ENCODE measurements at places on chromosomes 6 and 20.

GRCh38 chr6:137051790-137052472, 7.2 kb upstream of the IL20RA start:
- DNase-seq, result no peak

GRCh38 chr6:2794171-2794730, 29.1 kb downstream of the WRNIP1 start:
- no peak for DNase-seq

DNA sequence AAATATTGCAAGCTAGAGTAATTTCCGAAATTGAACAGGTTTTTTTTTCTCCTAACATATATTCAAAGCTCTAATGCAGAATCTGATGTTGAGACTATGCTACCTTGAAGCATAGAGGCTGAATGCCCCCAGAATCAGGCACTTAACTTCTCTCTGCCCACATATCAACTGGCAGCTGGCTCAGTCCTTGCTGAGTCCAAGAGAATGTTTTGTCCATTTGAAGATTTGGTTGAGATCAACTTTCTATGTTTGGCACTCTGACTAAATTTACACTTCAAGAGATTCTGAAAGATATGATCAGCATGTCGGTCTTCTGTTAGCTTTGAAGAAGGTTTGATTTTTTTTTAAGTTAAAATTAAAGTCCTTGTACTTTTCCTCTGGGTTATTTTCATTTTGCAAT, 1298.1 kb downstream of the EPHA7 start:
- no peak for DNase-seq

- DNase-seq, result no peak
Observed at GRCh38 chr20:8918145-8918544, 150.7 kb upstream of the PLCB4 start.

DNA sequence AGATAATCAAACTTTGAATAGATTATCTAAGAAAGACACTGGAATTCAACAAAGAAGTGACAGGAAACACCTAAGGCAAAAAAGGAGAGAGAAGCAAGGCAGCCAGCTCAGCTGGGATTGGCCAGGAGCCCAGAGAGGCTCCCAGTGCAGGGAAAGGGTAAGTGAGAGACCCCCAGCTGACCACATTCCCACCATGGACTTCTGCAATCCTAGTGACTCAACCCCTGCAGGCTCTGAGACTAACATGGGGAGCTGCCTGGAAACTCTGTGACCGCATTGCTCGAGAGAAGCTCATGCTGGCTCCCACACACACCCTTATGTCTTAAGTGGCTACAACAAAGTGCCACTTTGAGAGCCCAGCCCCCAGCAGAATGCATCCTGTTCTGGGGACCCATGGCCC, 215.1 kb downstream of the PACRG start:
- no peak for DNase-seq

- no peak for DNase-seq
Observed at GRCh38 chr20:62660240-62660615, 17.9 kb downstream of the SLCO4A1 start.

DNA sequence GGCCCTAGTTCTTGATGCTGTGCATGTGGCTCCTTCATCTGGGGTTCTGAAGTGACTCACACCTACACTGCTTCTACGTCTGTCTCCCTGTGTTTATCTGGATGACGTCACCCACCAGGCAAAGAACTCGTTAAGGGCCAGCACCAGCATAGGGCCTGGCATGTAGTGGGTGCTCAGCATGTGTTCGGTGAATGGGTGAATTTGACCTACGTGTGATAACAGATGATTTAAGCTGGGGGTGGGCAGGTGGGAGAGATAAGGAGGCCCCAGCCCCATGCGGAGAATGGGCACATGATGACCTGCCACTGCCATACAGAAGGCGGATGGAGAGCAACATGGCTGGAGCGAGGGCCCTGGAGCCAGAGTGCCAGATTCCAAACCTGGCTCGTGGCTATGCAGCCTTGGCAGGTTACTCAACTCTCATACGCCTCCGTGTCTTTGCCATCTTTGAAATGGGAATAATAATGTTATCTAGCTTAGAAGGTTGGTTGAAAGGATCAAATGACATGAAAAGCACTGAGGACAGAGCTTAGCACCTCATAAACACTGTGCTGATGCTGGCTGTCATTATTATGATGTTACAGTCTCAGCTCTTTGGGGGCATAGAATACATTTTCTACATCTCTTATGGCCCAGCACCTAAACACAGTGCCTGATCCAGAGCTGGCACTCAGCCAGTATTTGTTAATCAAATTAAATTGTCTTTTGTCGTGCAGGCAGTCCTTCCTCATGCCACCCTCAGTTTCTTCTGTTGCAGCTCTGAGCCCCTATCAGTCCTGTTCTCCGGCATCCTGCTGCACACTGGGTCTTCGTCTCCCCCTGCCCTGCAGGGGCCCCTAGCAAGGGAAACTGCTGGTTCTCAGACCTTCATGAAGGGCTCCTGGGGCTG, 39.6 kb downstream of the VEGFA start:
- DNase-seq, result no peak

GRCh38 chr20:20002101-20002998, 14.8 kb upstream of the NAA20 start:
- no peak for DNase-seq

DNA sequence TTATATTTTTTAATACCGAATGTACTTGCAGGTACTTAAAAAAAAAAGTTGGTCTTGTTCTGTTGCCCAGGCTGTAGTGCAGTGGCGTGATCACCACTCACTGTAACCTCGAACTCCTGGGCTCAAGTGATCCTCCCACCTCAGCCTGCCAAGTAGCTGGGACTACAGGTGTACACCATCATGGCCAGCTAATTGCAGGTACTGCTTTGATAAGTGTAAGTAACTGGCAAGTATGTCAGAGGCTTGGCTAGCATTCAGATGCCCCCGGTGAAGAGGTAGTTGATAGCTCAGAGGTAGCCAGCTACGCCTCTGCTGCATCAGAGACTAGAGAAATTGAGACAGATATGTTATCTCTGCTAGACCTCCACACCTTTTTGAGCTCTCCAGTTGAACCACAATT, 40.5 kb downstream of the BTBD9 start:
- DNase-seq, result no peak

DNA sequence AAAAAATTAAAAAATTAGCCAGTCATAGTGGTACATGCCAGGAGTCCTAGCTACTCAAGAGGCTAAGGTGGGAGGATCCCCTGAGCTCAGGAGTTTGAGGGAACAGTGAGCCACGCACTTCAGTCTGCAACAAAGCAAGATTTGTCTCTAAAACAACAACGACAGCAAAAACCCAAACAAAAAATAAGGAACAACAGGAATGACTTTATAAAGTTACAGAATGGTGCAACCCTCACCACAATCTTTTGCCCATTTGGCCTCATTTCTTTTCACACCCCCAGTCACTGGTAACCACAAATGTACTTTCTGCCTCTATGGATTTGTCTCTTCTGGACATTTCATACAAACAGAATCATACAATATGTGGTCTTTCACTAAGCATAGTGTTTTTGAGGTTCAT, 16.7 kb upstream of the ZFAND3 start:
- DNase-seq, result no peak

GRCh38 chr6:87251225-87251624, 71.2 kb upstream of the SMIM8 start:
- DNase-seq, result no peak

DNA sequence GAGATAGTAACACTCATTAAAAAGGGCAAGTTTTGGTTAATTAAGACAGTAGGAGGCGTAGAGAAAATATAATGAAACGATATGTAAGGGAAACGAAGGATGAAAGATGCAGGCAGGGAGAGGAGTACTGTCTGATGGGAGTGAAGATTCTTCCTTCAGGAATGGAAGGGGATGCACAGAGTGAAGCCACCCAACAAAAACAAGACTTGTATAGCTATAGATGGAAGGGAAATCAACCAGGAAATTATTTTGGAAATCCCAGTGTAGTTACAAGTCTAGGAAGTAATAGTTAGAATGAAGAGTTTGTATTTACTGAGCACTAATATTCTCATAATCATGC, 19.7 kb upstream of the HLA-DRB1 start:
- DNase-seq, result no peak

GRCh38 chr6:141265756-141266623, 866.7 kb upstream of the GJE1 start:
- DNase-seq, result peak; percentile 9

DNA sequence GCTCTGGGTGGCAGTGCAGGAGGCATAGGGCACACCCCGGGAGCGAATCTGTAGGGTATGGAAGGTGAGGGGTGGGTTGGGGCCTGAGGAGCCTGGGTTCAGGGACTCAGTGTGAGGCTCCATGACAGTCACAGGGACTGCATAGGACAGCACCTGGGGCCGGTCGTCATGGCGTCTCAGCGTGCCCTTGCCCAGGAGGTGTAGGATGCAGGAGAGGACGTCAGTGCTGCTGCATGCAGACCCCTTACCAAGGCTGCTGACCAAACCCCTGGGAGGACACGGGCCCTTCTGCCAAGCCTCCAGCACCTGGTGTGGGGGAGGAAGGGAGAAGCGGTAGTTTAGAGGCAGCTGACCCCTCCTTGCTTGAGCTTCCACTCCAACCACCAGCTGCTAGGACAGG, 15.9 kb downstream of the CUL7 start:
- no peak for DNase-seq

- no peak for DNase-seq
Observed at GRCh38 chr20:33337531-33338165, 54.6 kb downstream of the BPIFB1 start.

GRCh38 chr6:144782634-144783033, 497.5 kb downstream of the UTRN start:
- DNase-seq, result no peak

GRCh38 chr6:162379757-162380409, 347.7 kb downstream of the PRKN start:
- DNase-seq, result no peak

DNA sequence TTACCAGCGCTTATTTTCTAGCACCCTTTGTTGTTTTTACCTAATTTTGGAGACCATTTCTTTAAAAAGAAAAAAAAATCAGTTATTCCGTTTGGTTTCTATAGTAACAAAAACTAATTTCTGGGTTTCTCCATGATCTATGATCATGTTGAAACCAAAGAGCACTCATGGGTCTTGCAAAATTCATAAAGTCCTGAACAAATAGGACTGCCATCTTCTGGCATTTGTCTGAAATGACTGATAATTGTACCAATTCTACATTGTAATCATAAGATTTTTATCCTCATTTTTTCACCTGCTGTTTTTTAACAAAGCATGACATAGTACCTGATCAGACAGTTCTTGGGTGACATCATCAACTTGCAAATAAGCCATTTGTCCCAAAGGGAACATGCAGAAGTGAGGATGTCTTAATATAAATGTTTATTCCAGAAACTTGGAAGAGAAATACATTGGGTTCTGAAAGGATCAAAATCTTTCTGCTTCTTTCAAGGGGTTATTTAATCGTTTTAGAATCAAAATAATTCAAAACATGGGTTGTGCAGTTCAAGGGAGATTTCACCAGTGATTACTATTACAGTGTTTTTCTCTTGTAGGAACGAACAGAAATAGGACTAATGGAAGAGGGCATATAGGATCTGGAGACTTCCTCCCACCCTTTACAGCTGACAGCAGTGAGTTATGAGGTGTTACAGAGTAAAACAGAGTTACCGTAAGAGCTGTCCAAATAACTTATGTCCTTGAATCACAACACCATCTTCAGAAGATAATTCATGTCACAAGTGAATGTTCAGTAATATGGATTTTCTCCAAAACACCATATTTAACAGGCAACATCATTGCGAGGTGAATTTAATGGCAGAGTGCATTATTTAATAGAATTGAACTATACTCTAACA, 87.1 kb upstream of the GJE1 start:
- DNase-seq, result peak; percentile 43

GRCh38 chr6:69795469-69796072, 1.2 kb downstream of the LMBRD1 start:
- no peak for DNase-seq

- no peak for DNase-seq
Observed at GRCh38 chr6:124260337-124260736, 456.7 kb downstream of the NKAIN2 start.

DNA sequence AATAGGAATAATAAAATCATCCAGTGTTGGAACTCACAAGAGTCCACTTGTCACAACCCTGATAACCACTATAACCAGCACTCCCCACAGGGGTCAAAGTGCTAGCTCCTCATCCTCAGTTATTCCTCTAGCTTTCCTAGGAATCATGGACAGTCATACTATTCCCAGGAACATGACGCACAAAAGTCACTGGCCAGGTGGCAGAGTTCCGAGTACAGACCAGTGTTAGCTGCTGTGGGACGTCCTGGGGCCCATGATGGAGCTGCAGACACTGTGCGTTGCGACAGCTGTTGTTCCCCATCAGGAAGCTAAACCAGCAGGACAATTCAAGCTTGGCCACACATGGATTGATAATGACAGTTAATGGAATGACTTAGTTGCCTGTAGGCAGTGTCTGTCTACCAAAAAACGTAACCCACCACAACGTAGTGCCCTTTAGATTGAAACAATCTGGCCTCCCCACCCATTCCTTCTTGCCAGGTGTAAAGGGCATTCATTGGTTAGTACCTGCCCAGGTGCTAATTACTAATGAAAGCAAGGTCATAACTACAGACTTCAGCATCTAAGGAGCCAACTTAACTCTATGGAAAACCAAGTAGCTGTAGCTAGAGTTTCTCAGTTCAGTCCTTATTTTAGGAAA, 17.4 kb downstream of the EZR start:
- DNase-seq, result no peak

DNA sequence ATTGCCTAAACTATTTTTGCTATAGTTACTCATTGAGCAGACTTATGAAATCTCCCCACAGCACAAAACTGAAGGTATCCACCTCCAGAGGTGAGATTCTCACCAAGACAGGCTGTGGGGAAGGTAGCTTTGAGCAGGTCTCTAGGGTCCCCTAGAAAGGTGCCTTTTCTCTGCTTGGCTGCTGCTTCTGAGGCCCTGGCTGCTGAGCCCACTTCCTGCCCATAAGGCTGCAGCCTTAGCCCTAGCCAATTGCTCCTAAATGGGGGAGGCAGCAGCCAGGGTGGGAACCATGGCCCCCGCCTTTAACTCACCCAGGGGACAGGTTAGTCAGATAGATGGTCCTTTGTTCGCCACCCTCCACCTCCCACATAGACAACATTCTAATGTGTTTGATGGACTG, 3.6 kb downstream of the NT5E start:
- DNase-seq, result no peak

DNA sequence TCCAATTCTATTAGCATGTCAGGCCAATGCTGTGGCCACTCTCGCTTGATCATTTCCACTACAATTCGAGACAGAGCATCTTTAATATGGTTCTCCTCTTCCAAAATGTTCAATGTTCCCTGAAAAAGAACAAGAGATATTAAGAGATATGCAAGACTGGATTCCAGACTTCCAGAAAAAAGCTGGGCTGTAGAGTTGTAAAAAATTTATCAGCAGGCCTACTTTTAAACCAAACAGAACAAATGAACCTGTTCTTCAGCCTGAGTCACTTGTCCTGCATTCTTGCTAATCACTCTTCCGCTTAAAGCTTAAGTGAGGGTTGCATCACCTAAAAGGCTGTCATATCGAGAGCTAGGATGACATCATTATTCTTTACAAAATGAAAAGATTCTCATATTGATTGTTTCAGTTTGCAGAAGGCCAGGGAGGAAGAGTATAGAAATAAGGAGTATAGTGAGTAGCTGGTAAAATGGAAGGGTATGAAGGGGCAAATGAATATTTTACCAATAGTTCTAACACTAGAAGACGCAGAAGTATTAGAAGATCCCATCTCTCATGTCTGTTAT, 4.9 kb downstream of the XPO5 start:
- DNase-seq, result peak; percentile 62

GRCh38 chr6:38570750-38571149, 69.0 kb downstream of the BTBD9 start:
- DNase-seq, result peak; percentile 38

Data from lung microvascular endothelial cell (primary cell).